ENCODE measurements at places on chromosomes 12 and 14. TPM values are rescaled to one million over a fixed set of nuclear protein-coding genes. Genes with fewer than 3 reads are reported as not detected.

ATG14 gene
- 13.2 TPM for total RNA-seq

ANHX gene
- total RNA-seq, result not detected

RASSF9 gene
- total RNA-seq, result 0.85 TPM

SYNJ2BP gene
- 12.9 TPM for total RNA-seq

RTN1 gene
- 1.6 TPM for total RNA-seq

FAM186B gene
- 0.28 TPM for total RNA-seq

KRT2 gene
- total RNA-seq, result not detected

NEUROD4 gene
- not detected for total RNA-seq

CLEC4D gene
- total RNA-seq, result not detected

KRT75 gene
- not detected for total RNA-seq

DEGS2 gene
- 0.46 TPM for total RNA-seq

TC2N gene
- total RNA-seq, result 0.65 TPM

TOMM20L gene
- not detected for total RNA-seq

C12orf75 gene
- 41.2 TPM for total RNA-seq

TAS2R31 gene
- total RNA-seq, result 2.4 TPM

HSPB8 gene
- total RNA-seq, result 9.8 TPM

SPRYD4 gene
- total RNA-seq, result 1.00 TPM

PLEKHG7 gene
- total RNA-seq, result not detected

CAPZA3 gene
- total RNA-seq, result 0.14 TPM

OR4E2 gene
- not detected for total RNA-seq

ZNF268 gene
- 25.3 TPM for total RNA-seq

LMNTD1 gene
- total RNA-seq, result 0.37 TPM

TTC6 gene
- under 0.01 TPM for total RNA-seq

ASIC1 gene
- total RNA-seq, result 2.1 TPM

ATG2B gene
- 22.0 TPM for total RNA-seq

CMA1 gene
- total RNA-seq, result not detected

SPIC gene
- not detected for total RNA-seq

RTL1 gene
- not detected for total RNA-seq

CMKLR1 gene
- total RNA-seq, result 0.14 TPM

LAG3 gene
- total RNA-seq, result 0.14 TPM

KRT83 gene
- total RNA-seq, result not detected

COX8C gene
- total RNA-seq, result not detected

CPNE6 gene
- total RNA-seq, result not detected

HCAR3 gene
- total RNA-seq, result not detected

All from smooth muscle cell of bladder (primary cell).